MM.1S (cell line): ENCODE measurements at places on chromosomes 5 and 9.

DNA sequence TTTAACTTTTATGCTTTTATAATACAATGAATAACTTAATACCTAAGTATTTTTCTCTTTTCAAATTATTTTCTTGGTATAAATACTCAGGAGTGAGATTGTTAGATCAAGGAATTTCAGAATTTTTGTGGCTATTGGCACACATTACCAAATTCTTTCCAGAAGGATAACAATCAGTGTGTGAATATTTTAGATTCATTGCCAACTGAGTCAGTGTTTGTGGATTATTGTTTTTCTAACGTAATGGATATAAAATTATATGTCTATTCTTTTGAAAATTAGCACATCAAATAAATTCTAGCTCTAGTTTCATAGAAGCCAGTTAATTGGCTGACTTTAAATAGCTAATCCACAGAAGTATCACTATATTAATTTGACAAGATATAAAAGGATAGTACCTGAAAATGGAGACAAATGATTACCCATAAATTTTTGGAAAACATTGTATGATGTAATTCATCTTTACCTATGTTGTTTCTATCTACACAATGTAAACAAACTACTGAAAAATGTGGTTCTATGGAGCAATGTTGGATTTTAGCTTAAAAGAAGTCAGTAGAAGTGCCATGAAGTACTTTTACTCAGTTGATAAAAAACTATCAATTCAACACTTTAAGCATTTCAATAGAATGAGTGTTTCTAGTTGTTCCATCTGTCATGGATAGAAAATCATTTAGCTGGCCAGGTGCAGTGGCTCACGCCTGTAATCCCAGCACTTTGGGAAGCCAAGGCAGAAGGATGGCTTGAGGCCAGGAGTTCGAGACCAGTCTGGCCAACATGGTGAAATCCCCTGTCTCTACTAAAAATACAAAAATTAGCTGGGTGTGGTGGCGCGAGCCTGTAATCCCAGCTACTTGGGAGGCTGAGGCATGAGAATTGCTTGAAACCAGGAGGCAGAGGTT is 185.1 kb downstream of the ADAMTSL1 start:
- H3K36me3 ChIP-seq, result no peaks in the 10 kb centered on the region
- no peaks in the 10 kb centered on the region for H3K4me1 ChIP-seq
- no peaks in the 10 kb centered on the region for H3K27me3 ChIP-seq
- H3K4me3 ChIP-seq, result no peak overlapping the region
- no peak for DNase-seq

DNA sequence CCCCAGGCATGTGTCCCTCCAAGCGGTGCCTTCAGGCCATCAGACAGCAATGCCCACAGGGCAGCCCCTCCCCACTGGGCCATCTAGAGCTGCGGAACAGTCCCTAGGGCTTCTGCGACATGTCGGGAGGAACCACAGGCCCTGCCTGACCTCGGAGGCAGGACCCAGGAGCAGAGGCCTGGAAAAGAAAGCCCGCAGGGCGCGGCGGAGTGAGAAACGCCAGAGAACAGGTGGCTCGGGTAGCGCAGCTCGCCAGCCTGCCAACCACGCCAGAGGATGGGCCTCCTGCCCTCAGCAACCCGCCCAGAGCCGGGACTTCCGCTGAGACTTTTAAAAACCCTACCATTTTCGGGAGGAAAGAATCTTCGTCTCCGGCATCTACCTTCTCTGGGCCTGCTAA is 715 bp downstream of the LCN8 start:
- H3K36me3 ChIP-seq, result no peaks in the 10 kb centered on the region
- no peak for DNase-seq
- 0 out of 2 replicates have a peak, but pooled peaks cover 2% of the 10 kb centered on the region for H3K4me1 ChIP-seq
- no peak overlapping the region for H3K27ac ChIP-seq
- peaks cover 76% of the 10 kb centered on the region for H3K27me3 ChIP-seq
- H3K4me3 ChIP-seq, result no peak overlapping the region

DNA sequence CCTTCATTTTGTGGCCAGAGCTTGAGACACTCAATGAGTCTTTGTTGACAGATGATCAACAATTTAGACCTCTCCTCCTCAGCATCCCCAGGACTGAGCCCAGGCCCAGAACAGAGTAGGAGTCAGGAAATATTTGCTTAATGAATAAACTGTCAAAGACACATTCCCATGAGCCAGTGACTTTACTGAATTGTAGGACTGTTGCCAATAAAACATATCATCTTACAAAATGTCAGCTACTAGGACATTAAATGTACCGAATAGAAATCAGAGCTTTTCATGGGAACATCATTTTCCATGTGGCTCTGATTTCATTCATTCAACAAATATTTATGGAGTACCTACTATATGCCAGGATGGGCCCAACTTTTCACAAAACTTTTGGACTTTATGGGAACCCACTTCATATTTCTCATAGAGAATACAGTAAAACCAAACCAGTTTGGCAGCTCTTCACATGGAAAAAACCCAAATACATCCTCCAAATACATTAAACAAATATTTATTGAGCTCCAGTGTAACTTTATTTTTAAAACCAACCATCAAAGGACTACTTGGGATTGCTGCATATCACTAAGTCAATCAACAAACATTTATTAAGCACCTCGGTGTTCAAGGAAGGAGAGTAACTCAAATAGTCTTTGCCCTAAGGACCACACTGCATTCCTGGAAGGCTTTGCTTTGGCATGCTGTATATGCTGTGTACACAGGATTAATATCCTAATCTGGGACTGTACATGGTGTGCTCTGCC is 11.4 kb downstream of the VDAC1 start:
- no peaks in the 10 kb centered on the region for H3K27me3 ChIP-seq
- no peak overlapping the region for H3K27ac ChIP-seq
- H3K4me3 ChIP-seq, result no peak overlapping the region
- H3K4me1 ChIP-seq, result peaks cover 4% of the 10 kb centered on the region; the same call in 1 of the 2 replicates
- no peak for DNase-seq
- H3K36me3 ChIP-seq, result peaks cover 19% of the 10 kb centered on the region

DNA sequence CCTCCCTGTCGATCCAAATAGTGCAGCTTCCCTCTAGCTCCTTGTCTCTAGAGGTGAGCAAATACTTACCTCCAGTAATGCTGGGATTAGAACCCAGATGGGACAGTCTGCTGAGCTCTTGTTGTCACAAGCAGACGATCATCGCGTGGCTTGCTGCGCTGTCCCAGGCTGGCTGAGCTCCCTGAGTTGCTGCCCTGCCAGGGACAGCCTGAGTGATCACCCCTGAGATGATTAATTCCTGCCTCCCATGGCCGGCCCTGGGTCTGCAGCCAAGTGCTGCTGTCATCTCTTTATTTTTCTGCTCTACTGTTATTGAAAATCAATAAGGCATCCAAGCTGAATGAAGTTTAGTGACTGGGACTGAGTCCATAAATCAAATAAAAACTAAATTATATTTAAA is 94.0 kb upstream of the ALDH1B1 start:
- no peak overlapping the region for H3K27ac ChIP-seq
- H3K4me1 ChIP-seq, result peaks cover 32% of the 10 kb centered on the region
- no peaks in the 10 kb centered on the region for H3K36me3 ChIP-seq
- no peak overlapping the region for H3K4me3 ChIP-seq
- H3K27me3 ChIP-seq, result no peaks in the 10 kb centered on the region

DNA sequence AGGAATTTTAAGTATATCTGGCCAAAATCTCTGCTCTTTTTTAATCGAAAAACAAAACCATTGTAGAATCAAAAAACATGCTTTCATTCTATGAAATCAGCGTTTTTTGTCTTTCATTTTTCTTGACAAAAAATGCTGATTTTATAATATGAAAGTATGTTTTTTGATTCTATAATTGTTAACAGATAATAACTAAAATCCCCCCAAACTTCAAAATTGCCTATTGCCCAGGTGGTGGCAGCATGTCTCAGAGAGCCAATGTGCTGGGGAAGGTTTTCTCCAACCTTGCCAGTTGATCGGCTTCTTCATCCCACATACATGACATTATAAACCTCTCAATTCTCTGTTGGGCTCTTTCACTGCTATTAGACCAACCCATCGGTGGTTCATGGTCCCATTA is 5.1 kb upstream of the SMIM15 start:
- H3K27ac ChIP-seq, result no peak overlapping the region
- no peak overlapping the region for H3K4me3 ChIP-seq
- no peaks in the 10 kb centered on the region for H3K27me3 ChIP-seq

- no peak overlapping the region for H3K4me3 ChIP-seq
- no peaks in the 10 kb centered on the region for H3K36me3 ChIP-seq
- H3K27ac ChIP-seq, result no peak overlapping the region
- peaks cover 49% of the 10 kb centered on the region for H3K27me3 ChIP-seq
These were observed 80.8 kb upstream of the ARAP3 start for GRCh38 chr5:141762790-141763368.

GRCh38 chr9:134710271-134710540 is 68.6 kb downstream of the COL5A1 start:
- no peak for DNase-seq
- no peak overlapping the region for H3K4me3 ChIP-seq
- H3K27me3 ChIP-seq, result peaks cover 65% of the 10 kb centered on the region
- no peaks in the 10 kb centered on the region for H3K4me1 ChIP-seq
